Activated CD8-positive, alpha-beta memory T cell treated with anti-CD3 and anti-CD28 coated beads for 1 hour (primary cell): ENCODE measurements at places on chromosomes 2 and 18.

GRCh38 chr2:182824056-182824766 is 42.2 kb downstream of the FRZB start:
- no peak for DNase-seq

DNA sequence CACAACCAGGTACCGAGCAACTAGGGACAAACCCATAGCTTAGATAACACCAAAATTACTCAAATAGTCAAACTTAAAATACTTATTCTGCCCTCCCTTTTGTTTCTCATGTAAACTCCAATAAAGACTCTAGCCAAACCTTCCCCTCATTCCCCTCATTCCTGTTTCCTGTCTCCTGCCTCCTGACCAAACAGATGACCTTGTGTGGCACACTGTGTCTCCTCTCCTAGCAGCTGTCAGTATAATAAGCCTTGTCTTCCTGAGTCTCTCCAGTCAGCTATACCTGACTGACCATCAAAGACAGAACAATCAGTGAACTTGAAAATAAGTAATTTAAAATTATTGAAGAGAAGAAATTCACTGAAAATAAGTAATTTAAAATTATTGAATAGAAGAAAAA is 14.3 kb downstream of the SULT1C4 start:
- DNase-seq: no peak

DNA sequence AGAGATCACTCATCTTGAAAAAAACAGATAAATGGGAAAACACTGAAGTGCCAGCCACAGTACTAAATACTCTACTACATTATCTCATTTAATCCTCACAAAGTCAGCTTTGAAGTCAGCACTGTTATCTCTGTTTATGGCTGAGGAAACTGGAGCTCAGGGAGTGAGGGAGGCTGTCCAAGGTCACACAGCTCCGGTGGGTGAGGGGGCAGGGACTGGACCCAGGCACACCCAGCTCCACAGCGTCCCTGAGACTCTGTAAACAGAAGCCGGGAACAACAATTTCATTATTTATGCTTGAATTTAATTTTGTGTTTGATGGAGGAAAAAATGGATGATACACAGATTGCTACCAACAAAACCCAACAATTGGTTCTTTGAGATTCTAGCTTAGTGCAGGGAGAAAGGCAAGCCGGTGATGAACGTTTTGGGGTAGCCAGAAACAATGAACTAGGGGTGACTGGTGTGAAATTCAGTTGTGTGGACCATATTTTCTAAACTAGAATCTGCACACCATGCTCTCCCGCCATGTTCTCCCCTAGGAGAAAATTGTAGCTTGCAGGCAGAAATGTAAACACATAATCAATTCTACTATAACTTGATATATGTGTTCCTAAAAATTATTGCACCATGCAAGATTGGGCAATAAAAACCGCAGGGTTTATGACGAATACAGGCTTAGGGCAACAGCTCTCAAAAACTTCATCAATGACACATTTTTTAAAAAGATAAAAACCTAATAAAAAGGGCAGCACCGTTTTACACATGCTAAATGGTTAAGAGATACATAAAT is at the start of gene GREB1:
GREB1 (plus strand) TSS at position 768 of the 793 bp plus-strand sequence. CDS start 22,570 bp downstream, outside the sequence.
- DNase-seq: no peak

DNA sequence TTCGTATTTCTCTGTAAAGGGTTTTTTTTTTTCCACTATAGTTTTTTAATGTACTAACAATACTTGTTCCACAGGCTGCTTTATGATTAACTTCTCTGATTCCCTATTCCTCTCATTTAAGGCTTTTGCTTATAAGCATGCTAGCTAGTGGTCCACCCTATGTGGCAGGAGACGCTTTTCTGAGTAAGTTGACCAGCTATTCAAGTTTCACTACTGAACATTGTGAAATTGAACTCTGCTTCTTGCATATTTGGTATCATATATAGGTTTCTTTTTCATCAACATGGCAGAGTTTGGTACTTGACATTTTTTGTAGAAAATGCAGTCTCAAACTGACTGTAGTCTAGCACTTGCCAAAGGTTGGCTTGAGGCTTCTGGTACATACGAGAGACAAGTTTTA is 74.2 kb downstream of the OTX1 start:
- DNase-seq: no peak

- DNase-seq: no peak
Observed at GRCh38 chr2:200351815-200352214, 45.3 kb downstream of the SPATS2L start.

DNA sequence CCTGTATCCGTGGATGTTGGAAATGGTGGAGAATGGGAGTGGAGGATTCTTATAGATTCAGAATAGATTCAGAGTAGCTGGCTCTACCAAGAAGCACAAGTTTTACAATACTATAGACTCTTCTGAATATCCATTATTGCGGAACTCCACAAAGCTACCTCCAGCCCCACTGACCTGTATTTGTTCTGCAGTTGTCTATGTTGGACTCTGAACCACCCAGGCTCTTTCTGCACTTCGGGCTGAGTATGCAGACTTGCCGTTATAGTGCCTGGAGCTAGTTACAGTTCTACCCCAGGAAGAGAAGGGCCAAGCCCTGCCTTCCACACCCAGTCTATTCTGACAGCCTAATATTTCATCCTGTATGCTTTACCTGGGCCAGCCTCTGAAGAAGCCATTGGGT is 4.4 kb upstream of the RGPD4 start:
- DNase-seq: no peak

DNA sequence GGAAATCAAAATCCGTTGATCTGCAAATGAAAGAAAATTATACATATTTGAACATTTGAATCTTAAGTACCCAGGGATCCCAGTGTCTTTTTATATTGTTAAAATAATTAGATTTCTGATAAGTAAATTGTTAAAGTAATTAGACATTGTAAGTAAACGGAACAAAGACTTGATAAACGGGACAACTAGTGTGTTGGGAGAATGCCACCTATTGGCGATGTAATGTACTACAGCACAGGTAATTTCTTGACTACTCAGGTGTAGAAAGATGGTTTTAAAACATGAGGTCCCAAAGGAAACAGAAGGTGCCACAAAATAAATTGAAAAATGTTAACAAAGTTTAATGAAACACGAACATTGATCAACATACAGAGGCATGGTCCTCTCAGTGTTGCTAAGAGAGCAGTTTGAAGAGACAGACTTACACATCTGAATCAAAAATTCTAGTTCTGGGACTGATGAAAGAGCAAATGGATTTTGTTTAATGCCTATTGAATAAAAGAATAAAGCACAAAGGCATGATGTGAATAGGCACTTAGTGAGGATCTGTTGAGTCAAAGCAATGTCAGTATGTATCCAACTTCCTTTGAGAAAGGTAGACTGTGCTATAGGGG is 103.4 kb upstream of the RASGRP3 start:
- no peak for DNase-seq

GRCh38 chr2:234823877-234824376 is 127.9 kb upstream of the SH3BP4 start:
- no peak for DNase-seq

DNA sequence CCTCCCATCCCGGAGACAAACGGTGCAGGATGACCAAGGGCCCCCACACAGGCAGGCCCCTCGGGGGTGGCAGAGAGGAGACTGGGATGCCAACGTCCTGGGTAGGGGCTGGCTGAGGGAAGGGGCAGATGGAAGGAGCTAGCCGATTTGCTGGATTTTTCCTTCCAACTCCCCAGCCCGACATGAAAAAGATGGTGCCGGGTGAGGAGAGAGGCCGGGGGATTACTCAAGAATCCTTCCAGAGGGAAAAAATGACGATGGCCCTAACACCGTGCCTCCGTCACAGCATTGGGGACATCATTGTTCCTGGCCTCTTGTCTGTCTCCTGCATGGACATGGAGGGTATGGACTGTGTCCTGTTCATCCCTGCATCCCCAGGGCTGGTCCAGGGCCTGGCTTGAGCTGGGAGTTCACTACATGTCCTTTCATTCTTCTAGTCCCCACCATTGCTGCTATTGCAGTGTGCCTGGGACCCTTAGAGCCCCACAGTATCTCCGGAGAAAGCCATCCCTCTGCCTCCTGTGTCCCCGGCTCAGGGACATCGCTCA is 217.7 kb downstream of the TNS1 start:
- DNase-seq: no peak
